Endothelial cell of umbilical vein (primary cell): ENCODE measurements at places on chromosomes 1 and 21. TPM values are rescaled to one million over a fixed set of nuclear protein-coding genes. Genes with fewer than 3 reads are reported as not detected.

PLXNA2 gene
- total RNA-seq = 229 and 302 TPM in 2 replicates

SPRR5 gene
- not detected in 2 replicates for total RNA-seq

RIPPLY3 gene
- not detected in 2 replicates for total RNA-seq

NKAIN1 gene
- total RNA-seq = 0.23 and 0.40 TPM in 2 replicates

HSD11B1 gene
- total RNA-seq = not detected in 2 replicates

AIM2 gene
- not detected in 2 replicates for total RNA-seq

LRRC38 gene
- not detected in 2 replicates for total RNA-seq

SPATA45 gene
- total RNA-seq = not detected in 2 replicates

KLHDC8A gene
- total RNA-seq = not detected in 2 replicates

FABP3 gene
- total RNA-seq = 0.84 and 1.8 TPM in 2 replicates

TCHHL1 gene
- total RNA-seq = not detected in 2 replicates

DRAXIN gene
- total RNA-seq = 2.6 and 3.2 TPM in 2 replicates

ACTA1 gene
- total RNA-seq = 0.22 TPM in 1 of 2 replicates, not detected in the other

SH2D1B gene
- not detected in 2 replicates for total RNA-seq

PEX10 gene
- total RNA-seq = 23.0 and 26.7 TPM in 2 replicates

PLA2G2A gene
- total RNA-seq = not detected in 2 replicates
